ENCODE measurements at places on chromosomes 5 and 9.

GRCh38 chr5:105751908-105752307 lies 1918.8 kb downstream of the EFNA5 start:
- DNase-seq = no peak

DNA sequence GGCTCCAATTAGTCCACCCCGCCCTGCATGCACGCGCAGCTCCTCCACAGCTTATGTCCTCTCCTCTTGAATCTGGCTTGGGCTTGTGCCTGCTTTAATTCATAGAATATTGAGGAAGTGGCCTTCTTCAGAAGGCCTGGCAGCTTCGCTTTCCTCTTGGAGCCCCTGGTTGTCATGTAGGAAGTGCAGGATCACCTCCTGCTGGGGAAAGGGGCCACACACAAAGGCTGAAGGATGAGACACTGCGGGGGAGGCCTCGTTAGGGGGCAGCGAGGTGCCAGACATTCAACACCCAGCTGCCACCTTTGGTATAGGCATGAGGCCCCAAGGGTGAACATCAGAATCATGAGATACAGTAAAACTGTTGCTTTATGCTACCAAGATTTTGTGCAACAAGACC lies 2.7 kb upstream of the CNOT6 start:
- DNase-seq = no peak

GRCh38 chr5:178536541-178537466 lies 53.4 kb downstream of the COL23A1 start:
- no peak for DNase-seq

DNA sequence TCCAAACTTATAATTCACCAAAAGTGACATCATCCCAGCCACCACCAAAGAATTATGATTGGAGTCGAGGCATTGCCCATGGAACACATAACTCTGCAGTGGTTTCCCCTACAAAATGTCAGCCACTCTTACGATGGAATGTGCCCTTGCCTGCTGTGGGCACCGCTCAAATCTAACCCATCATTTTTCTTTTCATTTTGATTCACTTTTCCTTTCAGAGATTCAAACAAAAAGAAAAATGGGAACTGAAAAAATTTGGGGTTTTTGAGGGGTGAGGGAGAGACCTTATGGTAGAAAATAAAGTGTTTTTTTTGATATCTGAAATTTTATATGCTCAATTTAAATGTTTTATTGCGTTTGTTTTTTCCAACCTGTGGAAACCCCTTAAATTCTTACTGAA lies 28.1 kb downstream of the SMARCA2 start:
- no peak for DNase-seq

GRCh38 chr5:152683205-152683604 lies 278.1 kb upstream of the NMUR2 start:
- DNase-seq = no peak

DNA sequence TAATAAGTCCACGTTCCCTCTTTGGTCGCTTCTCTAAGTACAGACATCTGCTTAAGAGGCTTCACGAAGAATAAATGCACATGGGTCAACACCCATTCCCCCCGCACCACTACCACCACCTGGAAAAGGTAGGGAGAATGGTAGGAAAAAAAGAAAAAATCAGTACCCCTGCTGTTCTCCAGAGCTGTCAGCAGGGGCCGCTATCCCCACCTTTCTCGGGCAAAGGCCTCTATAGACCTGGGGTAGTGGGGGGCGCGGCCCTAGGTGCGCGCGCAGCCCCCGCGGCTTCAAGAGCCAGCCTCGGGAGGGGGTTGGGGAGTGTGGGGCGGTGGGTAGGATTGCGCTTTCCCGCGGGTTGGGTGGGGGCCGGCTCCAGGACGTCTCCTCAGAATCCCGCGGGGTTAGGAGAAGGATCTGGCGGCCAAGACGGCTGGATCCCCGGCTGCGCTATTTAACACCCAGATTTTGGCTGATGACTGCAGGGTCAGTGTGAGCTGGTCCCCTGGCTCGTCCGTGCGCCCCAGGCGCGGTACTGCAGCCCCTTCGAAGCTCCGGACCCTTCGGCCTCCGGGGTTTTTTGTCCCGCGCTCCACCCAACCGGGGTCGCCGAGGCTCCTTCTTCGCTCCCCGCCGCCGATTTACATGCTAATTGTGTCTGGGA lies 1.6 kb upstream of the SEMA6A start:
- peak; percentile 70 for DNase-seq

- DNase-seq = no peak
These were observed 43.9 kb upstream of the ALDOB start for GRCh38 chr9:101479338-101480030.

DNA sequence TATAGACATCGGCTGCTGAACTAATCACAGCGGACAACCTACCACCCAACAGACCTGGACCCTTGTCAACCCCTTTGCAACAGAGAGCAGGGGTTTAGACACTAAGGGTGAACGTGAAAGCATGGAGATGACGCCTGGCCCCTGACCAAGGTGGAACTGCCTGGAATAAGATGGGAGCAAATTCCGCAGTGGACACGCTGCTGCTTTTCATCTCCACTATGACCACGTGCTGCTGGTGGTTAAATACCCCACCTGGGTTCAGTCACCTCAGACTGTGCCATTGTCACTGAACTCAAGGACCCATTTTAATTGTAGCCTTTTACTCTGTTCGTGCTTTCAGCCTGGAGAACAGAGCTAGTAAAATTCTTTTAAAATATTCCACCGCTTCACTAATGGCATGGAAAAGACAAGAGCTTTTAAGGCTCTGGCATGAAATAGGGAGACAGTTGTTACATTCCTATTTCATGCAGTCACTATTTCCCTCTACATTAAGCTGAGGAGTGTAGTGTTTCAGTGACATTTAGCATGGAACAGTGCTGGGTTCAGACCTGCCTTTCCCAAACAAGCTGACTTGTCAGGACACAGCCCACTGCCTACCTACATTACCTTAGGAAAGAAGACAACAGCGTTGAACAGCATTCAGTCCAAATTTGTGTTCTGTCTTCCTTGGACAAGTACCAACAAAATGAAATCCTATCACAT lies 96.8 kb downstream of the ANKRD18B start:
- no peak for DNase-seq

- no peak for DNase-seq
These were observed 5.5 kb downstream of the PCYOX1L start for GRCh38 chr5:149363358-149363757.

DNA sequence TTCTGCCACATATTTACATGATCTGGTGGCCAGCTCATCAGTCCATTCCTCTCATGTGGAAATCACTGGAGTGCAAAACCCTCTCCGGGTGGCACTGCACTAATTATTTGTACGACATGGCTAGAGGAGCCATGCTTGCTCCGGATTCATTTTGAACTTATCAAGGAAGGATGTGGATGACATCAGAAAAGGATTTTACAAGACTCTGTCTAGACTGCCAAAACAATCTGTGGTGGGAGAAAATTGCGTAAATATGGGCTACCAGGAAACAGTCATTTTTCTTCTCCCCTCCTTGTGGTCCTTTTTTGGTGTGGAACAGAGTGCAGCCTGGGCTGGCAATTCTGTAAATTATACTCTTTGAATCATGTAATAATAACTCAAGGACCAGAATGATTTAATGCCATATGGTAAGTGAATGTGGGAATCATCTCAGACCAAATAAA lies 123.4 kb upstream of the IFNE start:
- DNase-seq = no peak

DNA sequence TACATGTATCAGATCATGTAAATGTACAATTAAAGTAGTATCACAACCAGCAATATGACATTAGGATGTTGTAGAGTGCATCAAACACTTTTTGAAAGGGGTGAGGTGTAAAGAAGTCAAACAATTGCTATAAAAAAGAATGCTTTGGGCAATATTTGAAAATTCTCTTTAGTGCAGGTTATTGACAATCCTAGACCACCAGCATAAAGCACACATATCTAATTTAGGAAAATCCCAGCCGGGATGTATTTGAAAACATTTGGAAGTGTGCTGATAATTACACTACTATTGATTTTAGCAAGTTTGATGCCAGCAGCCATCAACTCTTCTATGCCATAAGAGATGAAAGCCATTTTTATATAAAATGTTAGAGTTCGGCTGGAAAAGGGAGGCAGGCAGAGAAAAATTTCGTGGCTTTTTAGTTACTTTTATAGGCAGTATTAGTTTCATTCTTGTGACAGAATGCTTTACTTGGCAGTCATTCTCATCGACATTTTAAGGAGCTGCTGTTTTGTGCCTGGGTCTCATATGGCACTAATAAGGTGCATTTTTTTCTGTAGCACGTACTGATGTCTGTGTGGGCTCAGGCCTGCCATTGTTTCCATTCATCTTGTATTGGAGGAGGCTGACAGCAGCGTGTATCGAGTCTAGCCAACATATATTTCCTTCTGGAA lies 285.7 kb downstream of the AOPEP start:
- DNase-seq = no peak

DNA sequence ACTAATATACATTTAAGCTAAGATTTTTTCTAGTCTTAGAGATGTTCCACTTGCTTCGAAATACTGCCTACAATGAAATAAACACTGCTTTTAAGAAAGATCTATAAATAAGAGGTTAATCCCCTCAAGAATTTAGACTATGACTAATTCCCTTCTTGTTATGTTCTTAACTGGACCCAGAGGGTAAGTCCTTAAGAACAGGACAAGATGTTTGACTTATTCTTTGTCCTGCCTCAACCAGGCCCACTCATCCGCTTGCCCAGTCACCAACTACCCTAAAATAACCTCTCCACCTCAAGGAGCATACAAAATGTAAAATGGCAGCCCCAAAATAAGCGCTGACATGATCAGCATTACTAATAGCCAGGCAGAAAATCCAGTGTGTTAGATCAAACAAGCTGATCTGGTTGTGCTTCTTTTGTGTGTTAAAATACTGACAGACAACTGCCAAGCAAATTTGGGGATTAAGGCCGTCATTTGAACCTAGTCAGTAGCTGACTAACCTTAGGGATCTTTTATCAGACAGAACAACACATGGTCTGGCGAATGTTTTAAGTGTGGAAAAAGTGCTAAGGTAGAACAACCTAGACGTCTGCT lies 93.7 kb upstream of the SMC5 start:
- DNase-seq = no peak

GRCh38 chr5:109721741-109722140 lies 32.0 kb downstream of the MAN2A1 start:
- DNase-seq = no peak

DNA sequence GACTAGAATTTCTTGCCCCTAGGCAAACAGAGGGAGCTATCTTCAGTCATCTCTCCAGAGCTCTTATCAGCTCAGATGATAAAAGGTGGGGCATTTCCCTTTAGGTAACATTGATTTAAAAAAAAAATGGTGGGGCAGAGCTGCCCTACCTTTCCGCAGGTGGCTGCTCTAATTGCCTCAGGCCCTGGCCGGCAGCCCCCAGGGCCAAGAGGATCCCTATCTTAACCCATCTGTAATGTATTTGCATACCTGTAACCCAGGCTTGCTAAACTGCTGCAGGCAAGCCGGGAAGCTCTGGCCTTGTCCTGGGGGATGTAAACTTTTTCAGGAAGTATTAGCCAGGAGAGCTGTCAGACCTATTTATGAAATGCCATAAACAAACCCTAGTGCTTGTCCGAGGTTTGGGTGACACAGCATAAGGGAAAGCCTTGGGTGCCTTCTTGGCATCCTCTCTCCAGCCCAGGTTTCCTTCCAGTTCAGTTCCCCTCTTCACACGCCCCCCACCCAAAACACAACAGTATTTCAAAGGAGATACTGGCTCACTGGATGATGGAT lies 20.9 kb upstream of the ZSWIM6 start:
- DNase-seq = no peak

GRCh38 chr5:38079620-38080402 lies 178.5 kb upstream of the EGFLAM start:
- DNase-seq = no peak

- no peak for DNase-seq
These were observed 578.0 kb downstream of the EFNA5 start for GRCh38 chr5:107092695-107093094.
